ENCODE measurements at places on chromosomes 6 and 20.
A peak's percentile ranks its signal among the peaks of the same experiment; 100 is the strongest.

DNA sequence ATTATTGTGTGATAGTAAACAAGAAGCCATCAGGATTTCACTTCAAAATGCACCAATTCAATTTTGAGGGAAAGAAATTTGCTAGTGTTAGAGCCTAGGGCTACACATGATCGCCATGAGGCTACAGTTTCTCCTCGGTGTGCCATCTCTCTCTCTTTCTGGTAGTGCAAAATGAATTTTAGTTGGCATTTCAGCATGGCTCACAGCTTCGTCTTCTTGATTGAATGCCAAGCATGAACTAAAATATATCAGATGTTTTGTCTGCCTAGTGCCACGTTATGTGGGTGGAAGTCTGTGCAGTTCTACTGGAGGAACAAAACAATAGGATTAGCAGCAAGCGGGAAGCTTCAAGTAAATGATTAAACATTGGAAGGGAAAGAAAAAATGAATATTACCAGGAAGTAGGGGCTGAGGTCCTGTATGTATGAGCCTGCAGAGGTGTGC is 6.8 kb upstream of the MRAP2 start:
- DNase-seq, result no peak

DNA sequence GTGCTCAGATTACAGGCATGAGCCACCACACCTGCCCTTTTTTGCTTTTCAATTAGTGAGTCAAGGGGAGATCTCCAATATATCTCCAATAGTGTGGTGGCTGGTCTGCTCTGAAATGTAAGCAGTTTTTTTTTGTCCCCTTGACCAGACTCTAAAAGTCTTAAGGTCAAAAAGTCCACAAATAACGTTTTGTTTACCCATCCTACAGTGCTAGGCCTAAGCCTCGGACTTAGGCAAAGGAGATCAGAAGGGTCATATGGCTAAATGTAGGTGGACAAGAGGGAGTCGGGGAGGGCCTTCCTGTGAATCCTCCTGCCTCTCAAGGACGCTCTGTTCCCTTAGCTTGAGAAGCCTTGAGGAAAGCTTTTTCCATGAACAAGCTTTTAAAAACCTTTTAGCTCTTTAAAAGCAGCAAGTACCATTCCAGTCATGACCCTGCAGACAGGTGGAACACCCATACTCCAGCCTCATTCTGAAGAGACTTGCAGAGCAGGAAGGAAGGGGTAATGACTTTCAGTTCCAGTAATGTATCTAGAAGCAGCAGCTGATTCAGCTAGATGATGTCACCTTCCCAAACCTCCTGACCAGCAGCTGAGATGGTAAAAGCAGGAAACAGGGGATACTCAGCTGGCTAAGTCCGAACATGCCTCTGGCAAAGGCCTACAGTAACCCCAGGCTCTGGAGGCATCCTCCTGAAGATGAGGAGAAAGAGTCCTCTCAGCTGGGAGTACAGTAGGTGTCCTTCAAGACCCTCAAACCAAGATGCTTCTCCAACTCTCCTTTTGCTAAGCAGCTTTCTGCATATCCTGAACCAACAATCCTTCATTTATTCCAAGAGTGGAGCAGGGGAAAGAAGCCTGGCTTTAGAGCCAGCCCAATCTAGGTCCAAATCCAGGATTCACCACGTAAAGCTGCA is 23.6 kb downstream of the BCL2L1 start:
- DNase-seq, result peak; percentile 97

- no peak for DNase-seq
Observed at GRCh38 chr6:8387942-8388437, 47.4 kb downstream of the SLC35B3 start.

DNA sequence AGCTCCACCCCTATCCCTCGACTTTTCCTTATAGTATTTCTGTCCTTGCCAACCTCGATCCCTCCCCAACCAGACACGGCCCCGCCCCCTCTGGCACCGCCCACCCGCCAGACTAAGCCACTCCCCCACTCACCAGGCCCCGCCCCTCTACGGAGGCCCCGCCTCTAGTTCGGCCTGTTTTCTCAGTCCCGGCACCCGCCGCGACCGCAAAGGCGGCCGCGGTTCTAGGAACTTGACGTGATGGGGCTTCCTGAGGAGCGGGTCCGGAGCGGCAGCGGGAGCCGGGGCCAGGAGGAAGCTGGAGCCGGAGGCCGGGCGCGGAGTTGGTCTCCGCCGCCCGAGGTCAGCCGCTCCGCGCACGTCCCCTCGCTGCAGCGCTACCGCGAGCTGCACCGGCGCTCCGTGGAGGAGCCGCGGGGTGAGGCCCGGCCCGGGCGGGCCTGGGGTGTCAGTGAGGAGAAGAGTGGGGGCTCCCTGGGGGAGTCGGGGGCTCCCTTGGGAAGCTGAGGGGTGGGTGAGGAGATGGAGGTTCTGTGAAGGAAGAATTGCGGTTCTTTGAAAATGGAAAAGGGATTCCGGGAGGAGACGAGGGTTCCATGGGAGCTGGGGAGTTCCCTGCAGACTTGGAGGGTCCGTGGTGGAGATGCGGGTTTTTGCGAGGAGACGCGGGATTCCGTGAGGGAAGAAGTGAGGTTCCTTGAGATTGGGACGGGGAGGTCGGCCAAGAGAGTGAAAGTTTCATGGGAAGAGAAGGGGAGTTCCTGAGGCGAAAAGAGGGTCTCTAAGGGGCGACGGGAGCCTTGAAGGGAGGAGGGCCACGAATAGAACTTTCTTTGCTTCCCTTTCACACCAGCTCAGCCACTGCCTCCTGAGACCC is at the start of gene ACSS2:
Gene ACSS2, plus strand, starts transcription at position 207 of the 877 bp plus-strand sequence. Its CDS starts 34 bp downstream, at position 241.
- no peak for DNase-seq

Measured in cardiac fibroblast (primary cell).